ENCODE measurements at places on chromosomes 16 and 17.

DNA sequence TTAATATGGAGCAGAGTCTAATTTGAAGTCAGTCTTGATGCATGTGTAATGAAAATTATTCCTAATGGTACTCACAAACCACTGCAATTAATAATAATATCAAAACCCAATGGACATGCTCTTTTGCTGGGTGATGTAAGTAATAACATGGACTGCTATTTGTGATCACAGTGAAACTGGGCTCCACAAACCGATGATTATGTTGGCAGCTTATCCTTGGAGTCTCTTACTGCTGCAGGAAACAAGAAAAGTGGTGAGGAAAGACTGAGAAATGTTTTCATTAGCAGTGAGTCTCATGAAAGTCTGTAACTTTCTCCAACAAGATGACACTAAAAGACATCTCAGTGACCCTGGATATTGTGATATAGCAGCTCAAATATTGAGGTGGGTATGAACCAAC, 45.2 kb downstream of the TMEM100 start:
- no peak for DNase-seq

DNA sequence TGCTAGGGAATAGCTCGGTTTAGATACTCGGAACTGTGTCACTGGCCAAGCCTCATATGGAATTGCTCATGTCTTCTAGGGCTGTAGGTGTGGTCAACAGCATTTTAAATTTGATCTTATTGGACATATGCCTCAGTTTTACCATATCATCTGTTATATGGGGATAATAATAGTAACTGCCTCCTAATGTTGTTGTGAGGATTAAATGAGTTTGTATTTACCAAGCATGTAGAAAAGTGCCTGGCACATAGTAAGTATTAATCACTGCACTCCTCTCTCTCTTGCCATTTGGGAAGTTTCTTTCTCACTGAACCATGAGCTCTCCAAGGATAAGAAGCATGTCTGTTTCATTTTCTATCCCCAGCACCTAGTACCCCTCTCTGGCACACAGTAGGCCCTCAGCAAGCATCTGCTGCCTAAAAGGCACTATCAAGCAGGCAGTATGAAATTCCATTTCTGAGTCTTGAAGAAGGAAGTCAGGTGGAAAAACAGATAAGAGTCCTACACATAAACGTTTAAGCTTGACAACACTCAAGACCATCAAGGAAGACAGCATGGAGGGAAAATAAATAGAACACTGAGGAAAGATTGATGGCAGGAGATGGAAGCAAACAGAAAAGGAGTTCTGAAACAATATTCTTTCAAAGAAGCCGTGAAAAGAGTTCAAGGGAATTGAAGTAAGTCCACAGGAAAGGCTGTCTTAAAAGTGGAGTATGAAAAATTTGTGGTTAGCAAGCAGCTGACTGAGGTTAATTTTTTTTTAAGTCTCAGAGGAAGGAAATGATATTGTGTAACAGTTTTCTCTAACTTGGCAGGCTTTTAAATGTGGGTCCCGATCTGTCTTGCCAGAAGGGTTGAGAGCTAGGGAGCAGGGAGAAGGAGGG, 2.2 kb upstream of the ATP6V0A1 start:
- DNase-seq = peak; percentile 53

DNA sequence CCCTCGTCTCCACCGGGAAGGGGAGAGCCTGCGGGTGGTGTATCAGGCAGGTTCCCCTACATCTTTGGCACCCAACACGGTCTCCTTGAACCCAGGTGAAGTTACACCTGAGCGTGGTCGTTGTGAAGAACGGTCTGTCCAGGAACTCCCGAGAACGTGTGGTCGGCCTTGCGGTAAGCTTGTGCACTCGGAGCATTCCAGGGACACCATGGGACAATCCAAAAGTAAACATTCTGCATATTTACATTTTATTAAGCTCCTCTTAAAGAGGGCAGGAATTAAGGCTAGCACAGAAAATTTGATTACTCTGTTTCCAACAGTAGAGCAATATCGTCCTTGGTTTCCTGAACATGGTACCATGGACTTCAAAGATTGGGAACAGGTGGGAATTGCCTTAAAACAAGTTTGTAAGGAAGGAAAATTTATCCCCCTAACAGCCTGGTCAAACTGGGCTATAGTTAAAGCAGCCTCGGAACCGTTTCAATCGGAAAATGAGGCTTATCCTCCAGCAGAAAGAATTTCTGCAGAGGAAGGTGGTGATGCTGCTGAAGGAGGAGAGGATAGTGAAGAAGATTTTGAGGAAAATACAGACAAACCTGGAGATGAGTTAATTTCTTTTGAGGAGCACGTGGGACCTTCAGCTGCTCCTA, 18.2 kb downstream of the ALOX15B start:
- no peak for DNase-seq

DNA sequence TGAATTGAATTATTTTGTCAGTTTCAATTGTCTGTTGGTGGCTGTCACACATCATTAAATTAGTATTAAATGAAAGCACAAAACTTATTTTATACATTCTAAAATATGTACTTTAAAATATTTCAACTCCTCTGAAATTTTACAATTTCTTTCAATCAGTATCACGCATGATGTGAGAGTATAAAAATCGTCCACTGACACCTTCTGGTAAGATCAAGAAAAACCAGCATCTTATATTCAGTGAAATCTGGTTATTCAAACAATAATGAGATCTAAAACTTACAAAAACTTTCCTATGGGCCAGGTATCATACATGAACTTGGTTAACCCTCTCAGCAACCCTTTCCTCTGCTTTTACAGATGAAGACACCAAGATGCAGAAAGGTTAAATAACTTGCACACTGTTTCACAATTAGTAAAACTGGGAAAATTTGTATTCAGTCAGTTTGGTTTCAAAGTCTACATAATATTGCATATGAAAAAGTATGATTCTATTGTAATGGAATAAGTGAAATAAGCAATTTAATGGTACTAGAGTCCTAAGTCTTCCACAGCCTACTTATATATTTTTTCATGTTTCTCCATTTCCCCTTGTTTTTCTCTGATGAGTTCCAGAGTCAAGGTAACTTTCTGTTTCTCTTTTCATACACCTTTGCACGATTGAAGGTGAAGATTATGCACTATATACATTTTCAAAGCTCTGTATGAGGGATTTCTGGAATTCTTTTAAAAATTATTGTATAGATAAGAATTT, 58.7 kb downstream of the EFCAB5 start:
- no peak for DNase-seq

- DNase-seq = no peak
Observed at GRCh38 chr17:18978655-18979054, 25.9 kb downstream of the FAM83G start.

DNA sequence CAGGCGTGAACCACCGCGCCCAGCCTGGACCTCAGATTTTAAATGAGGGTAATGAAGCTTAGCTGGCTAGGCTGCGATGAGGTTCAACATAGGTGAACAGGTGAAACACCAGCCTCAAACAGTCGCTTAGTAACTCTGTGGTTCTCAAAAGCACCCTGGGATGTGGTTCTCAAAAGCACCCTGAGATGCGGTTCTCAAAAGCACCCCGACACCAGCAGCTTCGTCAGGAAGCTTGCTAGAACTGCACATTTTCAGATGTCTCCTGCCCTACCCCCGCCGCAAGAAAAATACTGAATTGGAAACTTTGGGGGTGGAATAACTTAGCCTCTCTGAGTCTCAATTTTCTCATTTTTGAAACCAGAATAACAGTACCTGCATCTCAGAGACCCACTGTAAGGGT, 86.7 kb upstream of the XYLT1 start:
- DNase-seq = no peak
